Activated naive CD4-positive, alpha-beta T cell treated with anti-CD3 and anti-CD28 coated beads for 36 hours (primary cell): ENCODE measurements at places on chromosomes 16 and 17.

DNA sequence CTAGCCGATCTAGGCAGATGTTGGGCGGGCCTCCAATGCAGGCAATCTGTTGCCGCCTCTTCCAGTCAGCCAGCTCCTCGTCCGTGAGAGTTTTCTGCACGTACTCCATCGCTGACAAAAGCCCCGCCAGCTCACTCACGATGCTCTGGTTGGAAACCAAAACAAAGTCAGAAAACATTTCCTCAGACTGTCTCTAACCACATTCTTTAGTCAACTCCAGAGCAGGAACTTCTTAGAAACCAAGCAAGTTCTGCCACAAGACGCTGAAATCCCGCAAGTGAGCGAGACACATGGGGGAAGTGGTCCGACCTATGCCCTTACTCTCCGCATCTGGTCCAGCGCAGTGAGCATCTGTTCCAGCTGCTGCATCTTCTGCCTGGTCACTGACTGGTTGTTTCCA lies 49.1 kb downstream of the STAT5A start:
- peak overlapping the region; percentile 90 for H3K27ac ChIP-seq
- H3K27me3 ChIP-seq, result no peaks in the 10 kb centered on the region
- peaks cover 84% of the 10 kb centered on the region for H3K4me1 ChIP-seq
- H3K4me3 ChIP-seq, result peak overlapping the region; percentile 43
- H3K36me3 ChIP-seq, result peaks cover 72% of the 10 kb centered on the region

GRCh38 chr16:4608704-4608980 lies 6.0 kb downstream of the UBALD1 start:
- H3K4me3 ChIP-seq, result no peak overlapping the region
- DNase-seq, result no peak
- H3K4me1 ChIP-seq, result peaks cover 5% of the 10 kb centered on the region
- H3K36me3 ChIP-seq, result no peaks in the 10 kb centered on the region

GRCh38 chr17:45050481-45051059 lies 862 bp downstream of the DCAKD start:
- peaks cover 39% of the 10 kb centered on the region for H3K4me1 ChIP-seq
- no peaks in the 10 kb centered on the region for H3K27me3 ChIP-seq
- H3K36me3 ChIP-seq, result peaks cover 19% of the 10 kb centered on the region
- peak; percentile 66 for DNase-seq

DNA sequence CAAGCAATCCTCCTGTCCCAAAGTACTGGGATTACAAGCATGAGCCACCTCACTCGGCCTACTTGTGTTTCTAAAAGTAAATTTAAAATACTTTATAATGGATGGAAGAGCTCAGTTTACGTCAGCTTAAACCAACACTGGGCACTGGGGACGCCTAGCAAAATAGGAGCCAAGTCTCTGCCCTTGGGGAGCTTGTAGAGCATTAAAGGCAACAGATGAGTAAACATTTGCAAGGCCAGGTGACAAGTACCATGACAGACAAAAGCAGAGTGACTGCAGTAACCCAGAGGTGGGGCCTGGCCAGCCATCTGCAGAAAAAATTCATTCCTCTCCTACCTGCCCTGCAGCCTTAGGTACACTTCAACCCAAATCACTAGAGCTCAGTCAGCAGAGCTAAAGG lies 12.1 kb upstream of the NLK start:
- DNase-seq, result no peak
- peaks cover 3% of the 10 kb centered on the region for H3K4me1 ChIP-seq
- no peaks in the 10 kb centered on the region for H3K36me3 ChIP-seq
- no peaks in the 10 kb centered on the region for H3K27me3 ChIP-seq
- no peak overlapping the region for H3K27ac ChIP-seq

GRCh38 chr17:76541739-76542454 lies 2.1 kb downstream of the PRCD start:
- DNase-seq, result no peak
- H3K36me3 ChIP-seq, result no peaks in the 10 kb centered on the region
